ENCODE measurements at places on chromosomes 13 and 19. TPM values are rescaled to one million over a fixed set of nuclear protein-coding genes. Genes with fewer than 3 reads are reported as not detected.

DNA sequence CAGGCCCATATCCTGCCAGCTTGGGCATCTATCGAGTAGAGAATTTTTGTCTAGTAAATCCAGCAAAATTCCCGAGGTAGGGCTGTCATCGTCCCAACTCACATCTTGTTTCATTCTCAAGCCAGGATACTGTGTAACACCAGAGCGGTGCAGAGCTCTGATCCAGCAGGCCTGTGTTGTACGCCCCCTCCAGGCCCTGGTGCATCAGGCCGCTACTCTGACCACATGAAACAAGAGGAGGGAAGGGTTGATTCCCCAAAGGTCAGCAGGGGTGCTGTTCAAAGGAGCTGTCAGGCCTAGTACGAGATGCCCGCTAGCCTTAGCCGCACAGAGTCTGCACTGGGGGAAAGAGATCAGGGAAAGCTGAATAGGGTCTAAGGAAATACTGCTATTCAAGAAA lies 276.0 kb downstream of the SLC7A1 start:
- no peaks in the 10 kb centered on the region for H3K4me1 ChIP-seq
- no peak for DNase-seq
- H3K27ac ChIP-seq = no peak overlapping the region
- H3K4me3 ChIP-seq = no peak overlapping the region
- no peaks in the 10 kb centered on the region for H3K36me3 ChIP-seq

Gene UPK1A
- total RNA-seq = not detected

DNA sequence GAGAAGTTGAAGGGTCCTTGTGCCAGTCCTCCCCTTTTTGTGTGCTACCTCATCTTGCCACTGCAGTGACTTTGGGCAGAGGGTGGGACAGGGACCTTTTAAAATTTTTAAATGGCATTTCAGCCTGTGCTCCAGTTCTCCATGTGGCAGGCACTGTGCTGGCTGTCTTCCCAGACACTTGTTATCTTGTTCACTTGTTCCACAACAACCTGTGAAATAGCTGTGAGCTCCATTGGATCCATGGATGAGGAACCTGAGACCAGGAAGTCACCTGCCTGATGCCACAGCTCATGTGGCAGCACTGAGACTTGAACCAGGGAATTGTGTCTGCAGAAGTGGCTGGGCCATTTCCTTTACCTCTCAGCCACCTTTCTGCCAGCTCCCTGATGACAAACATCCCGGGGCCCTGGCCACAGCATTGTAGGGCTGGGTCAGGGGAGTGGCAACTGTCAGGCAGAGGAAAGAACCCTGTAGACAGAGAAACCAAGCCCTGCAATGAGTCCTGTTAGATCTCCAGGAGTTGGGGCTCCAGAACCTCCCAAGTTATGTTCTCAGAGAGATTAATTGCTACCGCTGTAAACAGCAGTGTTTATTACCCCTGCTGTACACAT lies 6.4 kb downstream of the EGLN2 start:
- H3K27me3 ChIP-seq = no peaks in the 10 kb centered on the region
- H3K4me1 ChIP-seq = peaks cover 22% of the 10 kb centered on the region
- no peak overlapping the region for H3K4me3 ChIP-seq
- DNase-seq = no peak

Gene SULT2B1
- 10.5 TPM for total RNA-seq

Gene APLP1
- total RNA-seq = 1.7 TPM

DNA sequence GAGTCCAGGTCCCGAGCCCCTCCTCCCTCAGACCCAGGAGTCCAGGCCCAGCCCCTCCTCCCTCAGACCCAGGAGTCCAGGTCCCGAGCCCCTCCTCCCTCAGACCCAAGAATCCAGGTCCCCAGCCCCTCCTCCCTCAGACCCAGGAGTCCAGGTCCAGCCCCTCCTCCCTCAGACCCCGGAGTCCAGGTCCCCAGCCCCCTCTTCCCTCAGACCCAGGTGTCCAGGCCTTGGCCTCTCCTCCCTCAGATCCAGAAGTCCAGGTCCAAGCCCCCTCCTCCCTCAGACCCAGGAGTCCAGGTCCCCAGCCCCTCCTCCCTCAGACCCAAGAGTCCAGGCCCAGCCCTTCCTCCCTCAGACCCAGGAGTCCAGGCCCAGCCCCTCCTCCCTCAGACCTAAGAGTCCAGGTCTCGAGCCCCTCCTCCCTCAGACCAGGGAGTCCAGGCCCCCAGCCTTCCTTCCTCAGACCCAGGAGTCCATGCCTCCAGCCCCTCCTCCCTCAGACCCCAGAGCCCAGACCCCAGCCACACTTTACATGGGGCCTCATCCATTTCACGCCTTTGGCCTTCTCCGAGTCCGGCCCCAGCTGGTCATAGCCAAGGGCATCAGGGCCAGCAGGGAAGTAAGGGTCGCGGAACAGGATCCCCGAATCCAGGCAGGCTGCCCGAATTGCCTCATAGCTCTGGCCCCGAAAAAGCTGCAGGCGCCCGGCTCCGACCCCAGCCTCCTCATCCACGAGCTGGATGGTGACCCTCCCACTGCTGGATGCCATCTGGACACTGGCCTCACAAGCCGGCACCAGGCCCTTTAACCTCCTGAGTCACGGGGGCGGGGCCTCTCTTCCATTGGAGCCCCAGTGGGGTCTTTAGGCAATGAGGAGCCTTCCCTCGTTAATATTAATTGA lies 628 bp downstream of the CAPN12 start:
- no peak overlapping the region for H3K4me3 ChIP-seq
- no peaks in the 10 kb centered on the region for H3K4me1 ChIP-seq
- H3K27me3 ChIP-seq = no peaks in the 10 kb centered on the region
- H3K27ac ChIP-seq = no peak overlapping the region
- no peaks in the 10 kb centered on the region for H3K36me3 ChIP-seq
- no peak for DNase-seq

GRCh38 chr13:41064493-41064892 lies 3.2 kb downstream of the WBP4 start:
- H3K27ac ChIP-seq = no peak overlapping the region
- H3K4me1 ChIP-seq = no peaks in the 10 kb centered on the region

DNA sequence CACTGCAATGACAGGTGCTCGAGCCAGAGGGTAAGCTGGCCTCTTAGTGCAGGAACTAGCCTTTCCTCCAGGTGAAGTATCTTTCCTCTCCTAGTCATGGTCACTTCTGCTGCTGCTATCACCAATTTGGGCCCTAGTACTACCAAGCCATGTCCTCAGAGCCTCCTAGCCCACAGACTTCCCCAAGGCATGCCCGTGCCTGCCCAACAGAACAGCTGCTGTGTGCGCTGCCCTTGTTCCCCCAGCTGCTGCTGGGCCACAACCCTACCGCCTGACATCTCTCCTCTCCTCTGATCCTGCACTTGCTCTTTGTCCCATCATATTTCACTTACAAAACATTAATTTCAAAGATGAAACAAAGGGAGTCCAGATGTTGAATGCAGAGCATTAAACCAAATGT lies 168.5 kb upstream of the FREM2 start:
- H3K4me1 ChIP-seq = no peaks in the 10 kb centered on the region
- no peaks in the 10 kb centered on the region for H3K27me3 ChIP-seq
- H3K36me3 ChIP-seq = no peaks in the 10 kb centered on the region
- H3K4me3 ChIP-seq = no peak overlapping the region

GRCh38 chr19:14021474-14021873 lies 6.5 kb upstream of the RLN3 start:
- H3K27me3 ChIP-seq = no peaks in the 10 kb centered on the region
- no peak overlapping the region for H3K4me3 ChIP-seq
- no peaks in the 10 kb centered on the region for H3K4me1 ChIP-seq

- H3K36me3 ChIP-seq = no peaks in the 10 kb centered on the region
- no peaks in the 10 kb centered on the region for H3K4me1 ChIP-seq
- H3K27me3 ChIP-seq = no peaks in the 10 kb centered on the region
- H3K4me3 ChIP-seq = no peak overlapping the region
Measured at GRCh38 chr13:43425234-43425633, 361.5 kb downstream of the ENOX1 start.

GRCh38 chr13:41310963-41311405 lies at the start of gene NAA16:
NAA16 (plus strand) TSS chr13:41311267; CDS start chr13:41311529, 262 bp downstream.
- H3K36me3 ChIP-seq = no peaks in the 10 kb centered on the region
- peak within 1 kb of the TSS; percentile 85 for H3K4me3 ChIP-seq
- DNase-seq = peak; percentile 97

Gene BEST2
- total RNA-seq = not detected

DNA sequence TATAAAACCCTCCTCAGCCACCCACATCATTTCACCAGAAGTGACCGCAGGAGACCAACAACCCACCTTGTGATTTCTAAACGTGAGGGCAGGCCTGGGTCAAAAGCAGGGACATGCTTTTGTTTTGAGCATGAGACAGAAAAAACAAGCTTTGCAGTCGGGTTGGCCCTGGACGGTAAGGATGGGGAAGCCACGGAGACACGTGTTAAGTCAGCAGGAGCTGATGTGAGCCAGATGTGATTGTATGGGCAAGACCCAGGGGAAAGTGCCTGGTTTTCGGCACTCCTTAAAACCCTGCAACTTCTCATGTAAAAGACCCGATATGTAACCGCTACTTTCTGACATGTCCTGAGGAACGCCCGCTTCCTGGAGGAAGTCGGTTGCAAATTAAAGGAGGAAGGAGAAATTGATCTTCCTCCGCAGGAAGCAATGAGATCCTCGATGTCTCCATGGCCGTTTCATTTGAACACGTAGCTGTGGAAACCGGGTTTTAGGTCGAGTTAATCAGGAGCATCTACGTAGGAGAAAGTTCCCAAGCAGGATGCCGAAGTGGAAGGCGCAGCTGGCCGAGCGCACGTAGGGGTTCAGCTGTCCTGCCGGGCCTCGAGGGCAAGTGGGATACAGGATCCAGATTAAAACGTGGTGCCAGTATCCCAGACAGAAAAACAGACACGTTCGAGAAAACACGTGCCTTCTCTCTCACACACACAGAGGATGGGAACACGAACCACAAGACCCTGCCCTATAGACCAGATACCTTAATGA lies 40.5 kb upstream of the POMP start:
- no peak overlapping the region for H3K27ac ChIP-seq
- H3K36me3 ChIP-seq = no peaks in the 10 kb centered on the region
- no peaks in the 10 kb centered on the region for H3K4me1 ChIP-seq
- DNase-seq = no peak
- H3K4me3 ChIP-seq = no peak overlapping the region
- H3K27me3 ChIP-seq = no peaks in the 10 kb centered on the region

Gene ASF1B
- total RNA-seq = 2.4 TPM

- H3K4me3 ChIP-seq = peak overlapping the region; percentile 92
- no peaks in the 10 kb centered on the region for H3K27me3 ChIP-seq
- H3K36me3 ChIP-seq = no peaks in the 10 kb centered on the region
- H3K27ac ChIP-seq = peak overlapping the region; percentile 100
Measured at GRCh38 chr13:29849071-29849631, 1.3 kb downstream of the UBL3 start.

Gene PROZ
- total RNA-seq = not detected

DNA sequence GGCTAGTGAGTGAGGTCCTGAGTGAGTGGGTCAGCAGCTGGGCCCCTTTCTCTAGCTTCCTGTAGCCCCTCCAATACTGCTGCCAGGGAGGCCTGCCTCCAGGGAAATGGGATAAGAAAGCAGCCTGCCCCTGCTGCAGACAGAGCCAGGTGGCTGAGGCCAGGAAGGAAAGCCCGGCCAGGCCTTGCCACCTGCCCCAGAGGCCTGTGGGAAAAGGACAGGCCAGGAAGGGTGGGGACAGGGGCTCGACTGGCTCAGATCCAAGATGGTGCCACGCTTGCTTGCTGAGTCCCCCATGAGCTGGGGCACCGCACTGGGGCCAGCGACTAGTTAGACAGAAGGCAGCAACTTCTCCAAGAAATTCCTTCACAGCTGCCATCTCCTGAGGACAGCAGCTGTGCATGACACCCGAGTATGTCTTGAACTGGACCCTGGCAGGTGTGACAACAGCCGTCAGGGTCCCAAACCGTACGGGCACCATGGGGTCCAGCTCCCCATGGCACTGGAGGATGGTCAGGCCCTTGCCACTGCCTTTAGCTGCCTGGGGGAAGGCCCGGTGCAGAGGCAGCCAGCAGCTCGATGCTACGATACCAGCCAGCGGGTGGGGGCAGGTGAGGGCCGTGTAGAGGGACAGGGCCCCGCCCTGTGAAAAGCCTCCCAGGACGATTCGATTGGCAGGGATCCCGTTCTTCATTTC lies 5.1 kb upstream of the PRR36 start:
- no peak for DNase-seq
- H3K4me3 ChIP-seq = no peak overlapping the region
- H3K36me3 ChIP-seq = no peaks in the 10 kb centered on the region
- H3K27me3 ChIP-seq = peaks cover 5% of the 10 kb centered on the region

DNA sequence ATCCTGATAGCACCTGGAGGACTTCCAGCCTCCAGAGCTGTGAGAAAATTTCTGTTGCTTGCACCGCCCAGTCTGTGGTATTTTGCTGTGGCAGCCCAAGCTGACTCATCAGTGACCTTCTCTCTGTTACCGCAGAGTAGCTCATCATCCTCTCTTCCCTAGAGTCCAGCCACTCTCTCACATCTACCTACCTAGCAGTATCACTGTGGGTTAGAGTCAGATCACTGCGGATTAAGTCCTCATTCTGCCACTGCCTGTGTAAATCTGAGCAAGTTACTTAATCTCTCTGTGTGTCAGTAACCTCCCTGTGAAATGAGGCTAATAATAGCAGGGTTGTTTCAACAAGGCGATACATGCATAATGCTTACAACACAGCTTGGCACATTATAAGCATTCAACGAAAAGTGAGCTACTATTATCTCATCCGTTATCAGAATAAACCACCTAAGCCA lies 40.3 kb upstream of the USPL1 start:
- H3K36me3 ChIP-seq = no peaks in the 10 kb centered on the region
- no peak for DNase-seq
- H3K27me3 ChIP-seq = no peaks in the 10 kb centered on the region
- no peak overlapping the region for H3K4me3 ChIP-seq
- H3K4me1 ChIP-seq = peaks cover 6% of the 10 kb centered on the region
- no peak overlapping the region for H3K27ac ChIP-seq

- no peak within 1 kb of the TSS for H3K27ac ChIP-seq
- H3K4me3 ChIP-seq = no peak within 1 kb of the TSS
- peaks cover 47% of the 10 kb centered on the region for H3K27me3 ChIP-seq
- peaks cover 26% of the 10 kb centered on the region for H3K4me1 ChIP-seq
Measured at GRCh38 chr19:19538061-19538784, at the start of gene CILP2. CILP2 (plus strand) TSS chr19:19538265; CDS start chr19:19538350, 85 bp downstream.

GRCh38 chr13:44489751-44490150 lies 86.4 kb downstream of the TSC22D1 start:
- H3K4me3 ChIP-seq = no peak overlapping the region
- no peaks in the 10 kb centered on the region for H3K36me3 ChIP-seq
- no peak for DNase-seq
- H3K27me3 ChIP-seq = no peaks in the 10 kb centered on the region

DNA sequence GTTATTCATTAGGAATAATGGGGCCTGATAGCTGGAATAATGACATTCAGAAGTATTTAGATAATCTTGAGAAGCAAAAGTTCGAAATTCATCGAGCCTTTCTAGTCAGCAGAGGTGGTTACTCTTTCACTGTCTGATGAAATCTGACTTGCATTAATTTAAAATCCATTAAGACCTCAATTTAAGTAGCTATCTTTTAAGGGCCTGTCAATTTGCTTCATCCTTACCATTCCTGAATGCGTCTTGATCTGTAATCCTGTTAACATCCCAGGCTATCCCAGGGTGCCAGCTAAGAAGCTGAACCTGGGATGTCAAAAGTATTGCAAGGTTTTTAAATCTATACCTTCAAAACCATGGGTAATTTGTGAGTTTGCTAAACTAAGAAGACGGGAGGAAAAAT lies 1491.0 kb upstream of the MIR17HG start:
- no peaks in the 10 kb centered on the region for H3K36me3 ChIP-seq
- no peaks in the 10 kb centered on the region for H3K27me3 ChIP-seq
- no peak overlapping the region for H3K4me3 ChIP-seq
- no peaks in the 10 kb centered on the region for H3K4me1 ChIP-seq
- no peak overlapping the region for H3K27ac ChIP-seq

Gene SCN1B
- total RNA-seq = 1.5 TPM

GRCh38 chr13:32225481-32225931 lies 89.7 kb downstream of the ZAR1L start:
- no peak overlapping the region for H3K4me3 ChIP-seq
- no peaks in the 10 kb centered on the region for H3K4me1 ChIP-seq
- peaks cover 4% of the 10 kb centered on the region for H3K36me3 ChIP-seq
- no peak overlapping the region for H3K27ac ChIP-seq
- H3K27me3 ChIP-seq = no peaks in the 10 kb centered on the region
- no peak for DNase-seq

Gene CLDN10
- total RNA-seq = 4.4 TPM

All from lung (tissue), 17 donors.